Epithelial cell of proximal tubule (primary cell): ENCODE measurements at places on chromosomes 5 and 9. TPM values are rescaled to one million over a fixed set of nuclear protein-coding genes. Genes with fewer than 3 reads are reported as not detected.
A peak's percentile ranks its signal among the peaks of the same experiment; 100 is the strongest.

CDKN2A gene
- 22.4 and 47.7 TPM in 2 replicates for total RNA-seq

DOCK2 gene
- total RNA-seq: 18.4 and 30.4 TPM in 2 replicates

GRM6 gene
- not detected in 2 replicates for total RNA-seq

IL3 gene
- not detected in 2 replicates for total RNA-seq

PCDHGB1 gene
- 0.12 and 0.29 TPM in 2 replicates for total RNA-seq

TMEM215 gene
- total RNA-seq: not detected in 2 replicates

LPAR1 gene
- total RNA-seq: 8.5 and 13.0 TPM in 2 replicates

PNPLA7 gene
- total RNA-seq: under 0.01 and 0.06 TPM in 2 replicates

MPDZ gene
- total RNA-seq: 14.0 and 18.4 TPM in 2 replicates

NR6A1 gene
- total RNA-seq: 1.1 and 2.0 TPM in 2 replicates

STOML2 gene
- total RNA-seq: 201 and 268 TPM in 2 replicates

SPATA31D4 gene
- not detected in 2 replicates for total RNA-seq

DNA sequence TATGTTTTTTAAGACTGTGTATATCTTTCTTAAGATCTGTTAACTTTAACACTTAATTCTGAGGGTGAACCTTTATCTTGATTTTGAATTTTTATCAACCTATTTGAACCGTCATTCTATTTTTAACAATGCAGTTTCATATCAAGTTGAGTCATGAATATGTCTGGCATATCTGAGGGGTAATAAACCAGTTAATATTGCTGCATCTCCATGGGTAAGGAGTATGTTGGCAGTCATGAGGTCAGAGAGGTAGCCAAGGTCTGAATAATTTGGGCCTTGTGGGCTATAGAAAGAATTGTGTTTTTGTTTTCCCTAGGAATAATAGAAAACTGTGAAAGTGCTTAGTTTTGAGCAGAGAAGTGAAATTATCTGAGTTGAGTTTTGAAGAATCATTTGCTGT, 419.0 kb downstream of the PLK2 start:
- no peak for DNase-seq

GRCh38 chr9:109561137-109561536, 63.0 kb upstream of the PTPN3 start:
- no peak for DNase-seq

GRCh38 chr9:13165956-13166355, 113.5 kb downstream of the MPDZ start:
- no peak for DNase-seq

- DNase-seq: no peak
These were observed 519 bp downstream of the HSPA5 start for GRCh38 chr9:125240649-125240999.

- DNase-seq: no peak
These were observed 35.3 kb downstream of the APTX start for GRCh38 chr9:32965999-32966722.

GRCh38 chr5:56088967-56089829, 94.4 kb upstream of the IL6ST start:
- peak; percentile 68 for DNase-seq

DNA sequence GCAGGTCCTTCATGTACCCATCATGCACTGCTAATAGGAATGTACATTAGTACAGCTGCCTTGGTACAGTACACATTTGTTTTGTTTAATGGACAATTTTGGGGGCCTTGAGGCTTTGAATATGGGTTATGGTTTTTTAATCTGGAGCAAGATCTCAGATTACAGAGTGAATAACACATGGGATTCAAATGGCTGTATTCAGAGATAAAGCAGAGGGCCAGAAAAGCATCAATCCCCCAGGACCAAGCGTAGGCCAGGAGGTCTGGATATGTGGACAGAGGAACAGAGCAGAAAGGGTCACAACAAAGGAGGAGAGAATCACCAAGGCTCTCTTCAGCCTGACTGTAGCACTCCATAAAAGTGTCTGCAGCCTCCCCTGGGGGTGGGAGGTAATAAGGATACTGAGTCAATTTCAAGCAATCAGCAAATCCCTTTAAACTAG, 47.7 kb upstream of the STK32A start:
- DNase-seq: no peak

GRCh38 chr5:103703617-103704016, 141.0 kb upstream of the NUDT12 start:
- DNase-seq: no peak

GRCh38 chr9:107706701-107707427, 217.3 kb upstream of the KLF4 start:
- no peak for DNase-seq

DNA sequence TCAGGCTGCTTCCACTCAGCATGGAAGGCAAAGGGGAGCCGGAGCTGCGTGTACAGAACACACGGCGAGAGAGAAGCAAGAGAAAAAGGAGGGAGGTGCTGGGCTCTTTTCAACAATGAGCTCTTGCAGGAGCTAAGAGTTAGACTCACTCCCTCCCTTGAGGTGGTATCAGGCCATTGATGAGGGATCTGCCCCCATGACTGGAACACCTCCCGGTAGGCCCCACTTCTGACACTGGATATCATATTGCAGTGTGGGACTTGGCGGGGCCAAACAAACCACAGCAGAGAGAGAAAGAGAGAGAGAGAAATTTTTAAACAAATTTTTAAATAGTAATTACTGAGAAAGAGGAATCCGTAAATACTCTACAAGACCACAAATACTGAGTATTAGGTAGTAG, 182.2 kb downstream of the TRIO start:
- no peak for DNase-seq

GRCh38 chr5:2724831-2725230, 26.6 kb downstream of the IRX2 start:
- DNase-seq: no peak

DNA sequence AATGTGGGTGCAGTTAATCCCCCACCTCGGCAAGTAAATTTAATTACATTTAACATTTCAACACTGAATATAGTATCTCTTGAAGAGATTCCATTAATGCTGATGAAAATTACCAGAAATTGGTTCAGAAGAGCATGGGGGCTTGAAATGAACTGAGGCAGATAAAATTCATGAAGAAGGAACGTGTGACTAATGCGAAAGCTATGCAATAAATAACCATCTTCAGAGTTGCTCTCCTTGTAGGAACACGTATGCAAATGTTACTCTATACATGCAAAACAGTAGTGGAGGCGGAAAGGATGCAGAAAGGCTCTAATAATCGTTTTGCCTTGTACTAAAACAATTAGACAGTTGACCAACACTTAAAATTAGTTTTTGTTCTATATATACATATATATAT, 320.2 kb downstream of the CTNND2 start:
- DNase-seq: no peak

GRCh38 chr9:113519426-113520108, 56.0 kb downstream of the RGS3 start:
- peak; percentile 94 for DNase-seq

DNA sequence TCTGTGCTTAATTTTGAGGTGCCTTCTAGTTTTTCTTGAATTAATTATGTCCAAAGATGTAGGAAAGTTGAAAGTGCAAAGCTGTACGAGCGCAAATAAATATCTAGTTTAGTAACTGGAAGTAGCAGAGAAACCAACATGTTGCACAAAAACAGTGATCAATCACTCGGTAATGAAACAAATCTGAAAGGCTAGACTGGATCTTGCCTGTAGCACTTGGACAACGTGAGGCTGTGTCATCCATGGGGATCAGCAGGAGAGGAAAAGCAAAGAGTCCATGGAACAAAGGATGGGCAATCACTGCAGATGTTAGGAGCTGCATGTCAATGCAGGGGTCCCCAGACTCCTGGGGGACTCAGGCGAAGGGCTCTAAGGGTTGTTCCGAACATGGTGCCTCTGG, 424.2 kb downstream of the IRX1 start:
- no peak for DNase-seq

DNA sequence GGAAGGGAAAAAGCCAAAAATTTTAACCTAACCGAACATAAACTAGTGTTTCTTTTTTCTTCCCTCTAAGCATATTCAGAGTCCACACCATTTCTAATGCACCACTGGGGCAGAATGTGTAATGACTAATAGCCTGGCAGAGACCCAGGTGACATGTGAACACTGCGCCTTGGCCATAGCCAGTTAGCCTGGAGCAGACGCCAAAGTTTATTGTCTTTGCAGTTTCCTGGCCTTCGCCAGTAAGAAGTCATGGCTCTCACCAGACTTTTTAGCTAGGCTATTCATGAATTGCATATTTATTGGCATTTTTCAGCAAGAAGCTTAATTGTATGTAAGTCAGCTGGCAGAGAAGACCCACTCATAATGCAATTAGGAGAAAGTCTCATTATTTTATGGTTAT, 182.8 kb upstream of the SLC27A6 start:
- peak; percentile 7 for DNase-seq

GRCh38 chr9:16136451-16136850, 583.6 kb downstream of the CCDC171 start:
- DNase-seq: no peak

- DNase-seq: peak; percentile 33
These were observed 33.0 kb upstream of the C6 start for GRCh38 chr5:41246376-41246775.

GRCh38 chr5:98641671-98642070, 131.8 kb upstream of the RGMB start:
- no peak for DNase-seq

- DNase-seq: no peak
These were observed 16.2 kb downstream of the CYFIP2 start for GRCh38 chr5:157282150-157282549.

DNA sequence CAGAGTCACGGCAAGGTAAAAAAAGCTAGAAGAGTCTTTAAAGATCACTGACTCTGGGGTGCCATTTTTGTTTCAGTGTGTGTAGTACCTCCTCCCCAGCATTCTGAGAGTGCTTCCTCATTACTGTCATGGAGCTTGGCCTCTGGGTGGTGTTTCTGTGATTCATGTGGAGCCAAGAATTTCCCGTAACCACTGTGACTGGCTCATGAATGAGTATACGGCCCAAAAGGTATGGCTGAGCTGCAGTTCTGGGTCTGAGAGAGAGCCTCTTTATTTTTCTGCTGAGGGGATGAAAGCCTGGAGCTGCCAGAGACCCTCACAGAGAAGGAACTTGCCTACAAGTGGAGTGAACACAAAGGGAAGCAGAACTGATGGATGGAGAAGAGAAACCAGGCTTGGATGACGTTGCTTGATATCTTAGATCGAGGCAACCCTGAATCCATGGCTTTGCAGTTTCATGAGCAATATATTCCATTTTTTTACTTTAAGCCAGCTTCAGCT, 85.6 kb downstream of the PTTG1 start:
- DNase-seq: no peak

DNA sequence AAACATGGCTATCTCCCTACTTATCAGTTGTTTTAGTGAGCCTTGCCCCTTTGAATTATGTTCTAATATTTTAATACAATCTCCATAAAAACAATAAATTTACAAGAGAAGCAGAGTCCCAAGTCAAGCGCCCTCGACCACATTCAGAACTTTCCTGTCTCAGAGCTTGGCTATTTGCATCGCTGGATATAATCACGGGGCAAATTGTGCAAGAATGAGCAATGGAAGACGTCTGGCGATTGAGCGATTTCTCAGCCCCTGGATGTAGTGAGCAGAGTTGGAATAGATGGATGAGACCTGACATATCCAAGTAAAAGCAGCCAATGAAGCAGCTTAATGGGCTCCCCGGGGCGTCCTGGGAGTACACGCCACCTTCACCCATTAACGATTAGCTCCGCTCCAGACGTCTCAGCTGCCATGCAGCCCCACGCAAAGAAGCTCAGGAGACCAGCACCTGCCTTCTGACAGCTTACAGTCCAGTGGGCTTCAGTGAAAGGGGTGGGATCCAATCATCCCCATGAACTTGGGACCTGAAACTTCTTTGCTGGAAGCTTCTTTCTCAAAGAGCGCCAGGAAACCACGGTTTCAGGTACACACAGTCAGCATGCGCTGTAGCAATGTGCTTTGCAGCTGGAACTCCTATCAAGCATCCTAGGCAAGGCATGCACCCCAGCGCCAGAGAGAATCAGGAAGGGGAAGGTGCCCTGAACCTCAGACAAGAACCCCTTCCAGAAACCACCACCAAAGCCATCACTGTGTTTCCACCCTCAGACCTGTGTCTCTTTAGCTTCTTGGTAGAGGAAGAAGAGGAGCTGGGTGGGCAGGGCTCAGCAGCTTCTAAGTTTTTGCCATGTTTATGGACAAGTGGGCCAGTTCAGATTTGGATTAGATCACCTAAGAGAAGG, 92.0 kb upstream of the IRX4 start:
- no peak for DNase-seq

DNA sequence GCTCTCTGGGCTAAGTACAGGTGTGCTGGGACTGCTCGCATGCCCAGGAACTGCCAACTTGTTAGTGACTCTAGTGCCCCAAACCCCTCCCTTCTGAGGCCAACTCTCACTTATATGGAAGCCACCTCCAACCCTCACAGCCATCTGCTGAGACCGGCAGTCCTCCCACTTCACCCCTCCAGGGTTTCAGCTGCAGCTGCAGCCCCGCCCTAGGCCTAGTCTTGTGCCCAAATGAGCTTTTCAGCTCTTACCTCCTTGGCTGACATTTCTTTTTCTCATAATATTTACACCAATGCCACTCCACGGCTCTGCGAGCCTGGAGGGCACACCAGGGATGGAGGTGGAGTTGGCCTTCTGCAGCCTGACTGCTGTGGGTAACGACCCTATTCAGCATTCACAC, 166.6 kb downstream of the ROR2 start:
- DNase-seq: no peak

GRCh38 chr5:52673495-52673894, 114.2 kb upstream of the ITGA1 start:
- no peak for DNase-seq

- peak; percentile 64 for DNase-seq
These were observed 57.3 kb downstream of the GADD45G start for GRCh38 chr9:89661956-89662717.

GRCh38 chr5:1040571-1040970, 32.0 kb downstream of the NKD2 start:
- no peak for DNase-seq

DNA sequence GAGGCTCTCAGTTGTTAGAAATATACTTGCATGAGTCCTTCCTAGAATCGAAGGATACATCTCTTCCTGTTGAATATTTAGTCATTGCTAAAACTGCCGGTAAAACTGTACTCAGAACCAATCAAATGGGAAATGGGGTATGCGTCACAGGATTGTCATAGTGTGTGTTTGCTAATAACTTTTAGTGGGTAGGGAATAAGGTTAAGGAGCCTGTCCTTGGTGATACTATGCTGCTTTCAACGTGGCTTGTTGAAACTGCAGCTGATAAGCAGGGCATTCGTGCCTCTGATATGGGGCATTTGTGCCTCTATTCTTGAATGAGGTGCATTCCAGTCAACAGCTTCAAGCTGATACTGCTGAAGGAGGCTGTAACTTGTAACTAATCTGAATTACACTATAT, 26.6 kb downstream of the HABP4 start:
- no peak for DNase-seq

GRCh38 chr9:567747-568305, 273.7 kb upstream of the DMRT1 start:
- DNase-seq: no peak
